CD14-positive monocyte (primary cell): ENCODE measurements at places on chromosomes 5 and 9.

DNA sequence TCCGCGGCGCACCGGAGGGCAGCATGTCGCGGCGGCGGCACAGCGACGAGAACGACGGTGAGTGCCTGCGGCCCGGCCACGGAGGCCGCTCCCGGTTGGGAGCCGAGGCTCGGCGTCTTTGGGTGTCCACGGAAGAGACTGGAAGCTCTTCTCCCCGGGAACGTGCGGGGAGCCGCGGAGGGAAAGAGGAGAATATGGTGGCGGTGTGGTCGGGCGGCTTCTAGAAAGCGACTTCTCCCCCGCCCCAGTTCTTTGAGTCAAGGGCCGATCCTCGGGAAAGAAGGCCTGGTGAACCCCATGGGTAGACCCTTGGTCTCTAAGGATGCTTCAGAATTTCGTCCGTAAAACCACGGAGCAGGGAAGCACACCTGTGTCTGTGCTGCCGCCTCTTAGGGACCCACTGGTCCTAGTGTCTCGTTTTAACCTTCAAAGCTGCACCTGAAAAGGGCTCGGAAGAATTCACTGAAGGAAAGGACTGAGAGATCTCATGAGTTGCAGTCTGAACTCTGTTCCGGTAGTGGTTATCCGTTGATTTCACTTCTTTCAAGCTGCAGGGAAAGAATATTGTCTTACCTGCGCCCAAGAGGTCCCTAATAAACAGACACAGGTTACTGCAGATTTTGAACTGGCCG lies 354 bp downstream of the NCBP1 start:
- DNase-seq, result no peak

DNA sequence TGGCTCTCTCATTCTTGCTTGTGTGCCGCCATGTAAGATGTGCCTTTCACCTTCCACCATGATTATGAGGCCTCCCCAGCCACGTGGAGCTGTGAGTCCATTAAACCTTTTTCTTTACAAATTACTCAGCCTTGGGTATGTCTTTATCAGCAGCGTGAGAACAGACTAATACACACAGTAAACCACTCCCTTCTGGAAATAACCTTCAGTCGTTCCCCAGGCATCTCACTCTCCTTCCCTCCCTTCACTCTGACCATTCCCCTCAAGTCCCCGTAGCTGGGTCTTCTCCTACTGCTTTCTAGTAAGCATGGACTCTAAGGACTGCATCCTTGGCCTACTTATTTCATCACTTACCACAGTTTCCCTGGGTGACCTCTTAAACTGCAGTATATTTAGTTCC lies 493.9 kb downstream of the CCDC171 start:
- no peak for DNase-seq

DNA sequence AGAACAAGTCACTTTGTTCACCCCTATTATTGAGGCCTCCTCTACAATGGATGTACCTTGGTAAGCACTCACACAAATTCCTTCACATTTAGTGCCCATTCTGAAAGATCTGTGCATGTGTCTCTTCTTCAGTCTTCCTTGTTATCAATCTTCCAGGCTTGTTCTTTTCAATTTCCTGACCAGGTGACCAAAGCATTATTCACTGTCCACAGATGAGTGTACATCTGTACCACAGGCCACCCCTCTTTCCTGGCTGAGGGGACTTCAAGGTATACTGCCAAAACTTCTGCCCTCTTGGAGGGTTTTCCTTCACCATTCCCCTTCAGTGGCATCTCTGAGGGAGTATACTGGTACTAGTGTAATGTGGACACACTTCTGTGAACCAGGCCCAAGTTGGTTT lies 25.5 kb upstream of the STOM start:
- DNase-seq, result no peak

DNA sequence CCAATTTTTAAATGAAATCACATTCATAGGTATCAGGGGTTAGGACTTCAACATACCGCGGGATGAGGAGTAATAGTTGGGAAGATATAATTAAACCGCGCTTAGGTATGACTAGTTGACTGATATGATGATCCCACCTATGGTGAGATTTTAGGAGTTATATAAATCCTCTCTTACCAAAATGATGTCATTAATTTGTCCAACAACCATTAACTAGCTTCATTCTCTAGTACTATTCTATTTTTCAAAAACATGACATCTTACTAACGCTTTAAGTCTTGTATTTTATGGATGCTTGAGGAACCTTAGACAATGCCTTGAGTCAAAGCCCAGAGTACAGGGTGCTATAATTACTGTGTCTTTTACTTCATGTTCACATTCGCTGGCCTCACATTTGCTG lies 59.6 kb upstream of the PIK3R1 start:
- no peak for DNase-seq

- DNase-seq, result no peak
Observed at GRCh38 chr9:123049589-123050222, 16.2 kb downstream of the GPR21 start.

GRCh38 chr5:151083081-151083676 lies 2.3 kb upstream of the TNIP1 start:
- DNase-seq, result peak; percentile 68

- DNase-seq, result no peak
Observed at GRCh38 chr5:115348175-115348574, 51.7 kb upstream of the CCDC112 start.

GRCh38 chr9:81461196-81461595 lies 228.2 kb downstream of the TLE1 start:
- DNase-seq, result no peak

DNA sequence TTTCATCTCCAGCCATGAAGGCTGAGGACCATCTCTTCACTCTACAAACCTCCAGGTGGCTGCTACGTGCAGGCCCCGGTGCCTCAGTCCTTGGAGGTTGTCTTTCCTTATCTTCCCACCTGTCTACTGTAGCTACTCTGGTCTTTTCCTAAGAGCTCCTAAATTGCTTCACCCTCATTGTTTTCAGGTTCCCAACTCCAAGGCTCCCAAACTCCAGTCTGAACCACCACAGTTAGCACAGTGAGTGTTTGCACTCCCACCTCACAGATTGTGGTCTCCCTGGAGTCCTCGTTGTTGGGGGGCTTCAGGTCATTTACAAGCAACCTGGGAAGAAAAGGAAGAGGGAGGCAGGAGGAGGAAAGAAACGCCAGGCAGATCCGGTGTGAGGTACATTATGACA lies 85.3 kb downstream of the NSUN2 start:
- DNase-seq, result no peak

- peak; percentile 35 for DNase-seq
Observed at GRCh38 chr9:129626625-129627284, 792 bp downstream of the NTMT1 start.

DNA sequence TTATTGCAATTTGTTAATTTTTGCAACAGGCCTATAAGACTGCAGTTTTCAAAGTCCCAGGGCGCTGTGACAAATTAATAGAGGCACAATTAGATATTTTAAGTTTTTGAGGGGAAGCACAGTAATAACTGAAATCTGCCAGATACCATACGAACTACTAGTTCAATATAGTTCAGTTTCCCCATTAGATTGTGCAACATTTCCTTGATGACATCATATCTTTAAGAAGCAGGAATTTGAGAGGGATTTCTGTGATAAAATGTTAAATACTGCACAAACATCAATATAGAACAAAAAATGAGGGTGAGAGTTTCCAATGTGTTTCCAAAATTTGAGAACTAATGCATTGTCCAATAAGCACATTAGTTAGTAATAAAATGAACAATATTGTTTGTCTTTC lies 56.7 kb upstream of the GRIN3A start:
- no peak for DNase-seq
